ENCODE measurements at places on chromosomes 12 and 14. TPM values are rescaled to one million over a fixed set of nuclear protein-coding genes. Genes with fewer than 3 reads are reported as not detected.

The ERBB3 gene
- total RNA-seq, result 126 TPM

The FAR2 gene
- total RNA-seq, result 10.2 TPM

The RHEBL1 gene
- total RNA-seq, result 1.2 TPM

The GNG2 gene
- 36.8 TPM for total RNA-seq

DNA sequence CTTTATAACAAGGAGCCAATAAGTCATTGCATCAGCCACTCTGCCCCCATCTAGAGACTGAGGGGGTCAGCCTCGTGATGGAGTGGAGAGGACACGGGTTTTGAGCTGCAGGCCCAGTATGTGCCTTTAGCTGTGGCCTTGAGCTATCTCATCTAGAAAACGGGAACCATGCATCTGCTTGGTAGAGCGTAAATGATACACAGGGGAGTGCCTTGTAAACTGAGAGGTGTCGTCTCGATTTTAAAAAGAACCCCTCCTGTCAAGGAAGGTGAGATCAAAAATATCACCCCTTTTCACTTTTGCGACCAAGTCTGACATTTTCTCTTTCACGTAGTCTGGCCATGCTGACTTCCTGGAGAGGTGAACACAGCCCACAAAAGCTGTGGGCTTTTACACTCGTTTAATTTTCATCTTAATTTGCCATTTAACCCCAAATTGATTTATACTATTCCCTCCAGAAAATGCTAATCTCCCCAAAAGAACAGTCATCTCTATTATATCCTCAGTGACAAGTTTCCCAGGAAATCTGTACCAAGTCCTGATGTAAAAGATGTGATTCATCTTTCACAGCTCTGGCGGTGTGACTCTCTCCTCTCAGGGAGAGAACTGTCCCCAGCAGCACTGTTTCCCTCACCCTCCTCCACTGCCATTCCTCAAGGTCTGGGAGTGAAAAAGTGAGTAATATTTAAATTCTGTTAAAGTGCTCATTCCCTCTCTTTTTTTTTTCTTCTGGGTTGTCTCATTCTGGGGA is 30.6 kb downstream of the VCPKMT start:
- H3K27ac ChIP-seq, result no peak overlapping the region
- H3K36me3 ChIP-seq, result peaks cover 2% of the 10 kb centered on the region
- H3K4me1 ChIP-seq, result peaks cover 5% of the 10 kb centered on the region
- DNase-seq, result no peak
- no peaks in the 10 kb centered on the region for H3K27me3 ChIP-seq
- H3K4me3 ChIP-seq, result no peak overlapping the region

DNA sequence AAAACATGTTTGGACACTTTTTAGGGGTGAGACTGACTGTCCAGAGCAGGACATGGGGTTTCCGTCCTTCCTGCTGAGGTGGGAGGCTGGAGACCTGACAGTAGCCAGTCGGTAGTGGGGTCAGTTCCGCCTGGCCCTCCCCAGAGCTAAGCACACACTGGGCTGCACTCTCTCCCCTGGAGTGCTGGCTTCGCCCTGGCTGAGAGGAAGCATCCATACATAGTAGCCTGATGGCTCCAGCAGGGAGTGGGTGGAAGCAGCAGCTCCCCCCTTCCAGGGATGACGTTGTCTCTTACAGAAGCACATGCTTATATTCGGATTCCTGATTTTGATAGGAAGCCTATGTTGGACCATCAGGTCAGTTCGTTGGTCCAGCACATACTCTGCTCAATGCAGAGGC is 40.4 kb downstream of the SFSWAP start:
- H3K36me3 ChIP-seq, result peaks cover 63% of the 10 kb centered on the region
- DNase-seq, result no peak
- H3K27ac ChIP-seq, result no peak overlapping the region
- H3K27me3 ChIP-seq, result no peaks in the 10 kb centered on the region

DNA sequence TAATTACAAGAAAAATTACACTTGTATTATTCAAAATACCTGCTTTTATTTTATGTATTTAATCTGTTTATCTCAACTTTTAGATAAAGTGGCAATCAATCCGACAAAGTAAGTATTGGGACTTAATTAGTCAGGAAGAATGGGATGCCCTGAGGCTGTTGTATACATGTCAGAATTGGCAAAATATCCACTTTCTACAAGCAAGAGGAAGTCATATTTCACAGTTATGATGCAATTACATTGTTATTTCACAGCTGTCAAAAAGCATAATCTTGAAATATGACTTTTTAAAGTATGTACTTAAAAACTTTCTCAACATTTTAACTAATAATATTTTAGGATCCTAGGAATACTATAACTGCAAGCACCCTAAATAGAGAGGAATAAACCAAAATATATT is 357.1 kb upstream of the MGAT4C start:
- no peak overlapping the region for H3K27ac ChIP-seq
- no peaks in the 10 kb centered on the region for H3K27me3 ChIP-seq
- no peaks in the 10 kb centered on the region for H3K36me3 ChIP-seq

- H3K27ac ChIP-seq, result no peak overlapping the region
- no peaks in the 10 kb centered on the region for H3K27me3 ChIP-seq
- no peaks in the 10 kb centered on the region for H3K36me3 ChIP-seq
- DNase-seq, result no peak
- H3K4me1 ChIP-seq, result no peaks in the 10 kb centered on the region
- H3K4me3 ChIP-seq, result no peak overlapping the region
Measured at GRCh38 chr12:66503746-66504145, 175.1 kb downstream of the GRIP1 start.

DNA sequence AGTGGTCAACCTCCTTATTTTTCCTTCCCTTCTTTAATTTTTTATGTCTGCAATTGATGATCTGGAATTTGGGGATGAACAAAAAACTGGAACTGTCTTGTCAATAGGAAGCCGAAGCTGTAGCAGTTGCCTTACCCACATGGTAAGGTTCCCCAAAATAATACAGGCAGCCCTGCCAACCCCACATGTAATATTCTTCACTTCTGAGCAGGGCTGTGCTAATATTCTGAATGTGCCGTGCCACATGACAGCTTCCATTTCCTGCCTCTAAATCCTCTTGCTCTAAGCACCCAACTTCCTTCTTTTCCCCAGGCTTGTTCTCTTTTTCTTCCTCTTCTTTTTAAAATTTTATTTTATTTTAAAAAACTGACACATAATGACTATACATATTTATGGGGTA is 39.6 kb downstream of the GPATCH2L start:
- DNase-seq, result peak; percentile 75
- no peak overlapping the region for H3K27ac ChIP-seq
- H3K4me3 ChIP-seq, result no peak overlapping the region
- H3K36me3 ChIP-seq, result peaks cover 11% of the 10 kb centered on the region
- H3K4me1 ChIP-seq, result no peaks in the 10 kb centered on the region
- no peaks in the 10 kb centered on the region for H3K27me3 ChIP-seq

DNA sequence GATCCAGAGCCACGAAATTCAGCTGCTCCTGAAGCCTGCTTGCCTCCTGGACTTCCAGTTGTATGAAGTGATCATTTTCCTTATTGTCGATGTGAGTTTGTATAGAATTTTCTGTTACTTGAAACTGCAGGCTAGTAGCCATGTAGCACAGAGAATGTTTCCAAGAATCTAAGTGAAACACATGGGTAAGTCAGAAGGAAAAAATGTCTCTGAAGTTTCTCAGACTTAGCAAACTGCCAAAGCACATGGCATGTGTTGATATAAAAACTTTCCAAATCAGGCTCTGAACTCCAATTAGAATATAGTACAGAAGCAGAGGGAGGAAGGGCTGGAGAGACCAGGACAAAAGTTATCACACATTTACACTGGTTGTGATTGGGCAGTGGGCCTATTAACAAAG is 9.8 kb upstream of the PCNX1 start:
- H3K36me3 ChIP-seq, result no peaks in the 10 kb centered on the region
- H3K4me1 ChIP-seq, result peaks cover 11% of the 10 kb centered on the region
- peak; percentile 90 for DNase-seq
- peak overlapping the region; percentile 54 for H3K27ac ChIP-seq

All from muscle of leg (tissue), 16 donors.